CD4-positive, alpha-beta T cell treated with Interleukin-15 for 1 hour (primary cell): ENCODE measurements at places on chromosomes 7 and 10.

- no peak for DNase-seq
Observed at GRCh38 chr10:34104829-34105572, 710.1 kb downstream of the PARD3 start.

DNA sequence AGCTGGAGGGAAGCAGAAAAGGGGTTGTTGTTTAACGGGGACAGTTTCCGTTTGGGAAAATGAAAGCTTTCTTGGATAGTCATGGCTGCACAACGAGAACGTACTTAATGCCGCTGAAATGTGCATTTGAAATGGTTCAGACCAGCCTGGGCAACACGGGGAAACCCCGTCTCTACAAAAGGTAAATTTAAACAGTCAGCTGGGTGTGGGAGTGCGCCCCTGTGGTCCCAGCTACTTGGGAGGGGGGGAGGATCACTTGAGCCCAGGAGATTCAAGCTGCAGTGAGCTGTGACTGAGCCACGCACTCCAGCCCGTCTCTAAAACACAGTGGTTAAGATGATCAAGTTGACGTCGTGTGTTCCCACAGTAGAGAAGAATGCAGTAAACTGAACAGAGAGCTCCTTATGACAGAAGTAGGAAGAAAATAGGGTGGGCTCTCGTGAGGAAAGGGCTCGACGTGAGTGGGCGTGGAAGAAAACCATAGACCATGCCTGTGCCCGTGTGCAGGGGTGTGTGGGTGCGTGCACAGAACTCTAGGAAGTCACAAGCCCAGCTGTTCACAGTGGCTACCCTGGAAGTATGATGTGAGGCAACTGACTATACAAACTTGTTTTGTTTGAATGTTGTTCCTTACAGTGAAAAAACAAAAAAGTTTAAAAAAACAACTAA, 4.1 kb upstream of the FUOM start:
- no peak for DNase-seq

DNA sequence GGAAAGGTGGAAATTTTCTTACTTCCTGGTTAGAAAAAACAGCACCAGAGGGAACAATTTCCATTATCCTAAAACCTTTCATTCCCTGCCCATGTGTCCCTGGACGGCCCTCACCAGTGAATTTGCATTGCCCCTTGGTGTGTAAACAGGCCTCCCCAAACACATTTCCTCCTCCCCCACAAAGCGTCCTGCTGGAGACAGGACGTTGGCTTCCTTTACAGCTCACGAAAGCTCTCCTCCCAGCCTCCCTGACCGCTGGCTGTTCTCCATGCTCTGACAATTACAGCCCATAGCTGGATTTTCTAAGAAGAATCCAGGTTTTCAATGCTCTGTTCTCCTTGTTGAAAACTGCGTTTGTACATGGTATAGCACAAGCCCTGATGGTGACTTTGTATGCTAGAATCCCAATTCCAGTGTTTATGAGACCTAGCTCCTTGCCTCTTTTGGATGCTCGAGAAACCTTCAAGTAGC, 724.2 kb upstream of the CELF2 start:
- DNase-seq = no peak

GRCh38 chr7:125834421-125834820, 904.8 kb upstream of the POT1 start:
- DNase-seq = no peak

GRCh38 chr7:27098578-27099451, 3.0 kb upstream of the HOXA1 start:
- DNase-seq = no peak
